Motor neuron (in vitro differentiated cells): ENCODE measurements at places on chromosomes 13 and 19.
A peak's percentile ranks its signal among the peaks of the same experiment; 100 is the strongest.

- ATAC-seq, result no peak
Measured at GRCh38 chr19:4507150-4507452, 11.2 kb downstream of the PLIN4 start.

- ATAC-seq, result no peak
Measured at GRCh38 chr19:41174297-41174928, 18.6 kb upstream of the CYP2S1 start.

GRCh38 chr19:5968431-5969373 is 9.2 kb downstream of the RANBP3 start:
- peak; percentile 17 for ATAC-seq

- ATAC-seq, result no peak
Measured at GRCh38 chr13:82291852-82292251, 1590.4 kb downstream of the SLITRK1 start.

- ATAC-seq, result no peak
Measured at GRCh38 chr13:20297181-20297580, 65.1 kb upstream of the GJB6 start.

DNA sequence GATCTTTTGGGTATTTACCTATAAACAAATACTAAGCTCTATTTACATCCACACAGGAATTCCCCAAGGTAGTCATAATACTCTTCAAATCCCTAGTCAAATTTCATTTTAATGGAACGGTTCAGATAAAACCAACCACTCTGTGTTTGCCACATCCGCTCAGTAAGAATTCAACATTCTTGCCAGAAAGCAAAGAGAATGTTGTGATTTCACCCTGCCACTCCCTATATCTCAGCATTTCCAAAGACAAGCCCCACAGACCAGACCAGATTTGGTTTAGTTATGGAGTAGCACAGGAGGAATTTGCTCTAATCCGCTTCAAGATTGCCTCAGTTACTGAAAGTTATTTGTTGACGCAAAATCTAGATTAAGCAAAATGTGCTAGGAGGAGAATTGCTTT is 105.6 kb upstream of the SERP2 start:
- ATAC-seq, result peak; percentile 87

- peak; percentile 80 for ATAC-seq
Measured at GRCh38 chr13:73672492-73672891, 461.7 kb downstream of the KLF12 start.

DNA sequence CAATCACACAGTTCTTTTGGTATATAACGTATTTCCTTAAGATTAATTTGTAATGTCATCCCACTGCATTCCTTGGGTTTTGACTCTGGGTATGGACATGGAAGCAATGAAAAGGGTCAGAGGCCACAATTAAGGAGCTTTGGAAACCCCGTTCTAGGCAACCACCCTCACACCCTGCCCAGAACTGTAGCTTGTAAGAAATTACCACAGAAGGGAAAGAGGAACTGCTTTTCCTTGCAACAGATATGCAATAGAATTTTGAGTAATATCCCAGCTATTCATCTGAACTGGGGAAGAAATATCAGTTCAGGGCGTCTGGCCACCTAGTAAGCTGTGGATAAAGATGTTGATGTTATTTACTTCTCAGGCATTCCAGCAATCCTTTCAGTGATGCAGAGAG is 985 bp upstream of the CLC start:
- no peak for ATAC-seq

GRCh38 chr19:20313894-20314293 is 146.9 kb downstream of the ZNF486 start:
- no peak for ATAC-seq

DNA sequence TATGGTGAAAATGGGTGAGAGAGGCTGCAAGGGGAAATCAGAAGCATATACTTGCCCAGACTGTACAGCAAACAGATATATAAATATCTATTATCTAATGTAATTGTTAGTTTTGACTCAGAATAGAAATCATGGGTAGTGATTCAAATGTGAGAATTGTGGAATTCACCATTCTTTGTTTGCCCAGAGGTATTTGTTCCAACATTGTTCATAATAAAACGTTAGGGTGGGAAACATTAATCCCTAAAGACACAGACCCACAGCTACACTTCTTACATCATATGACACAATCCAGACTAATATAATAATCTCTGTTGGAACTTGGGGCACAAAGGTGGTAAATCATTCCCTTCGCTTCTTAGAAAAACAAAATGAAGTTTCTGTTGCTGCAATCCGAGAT is 646.5 kb upstream of the SLITRK6 start:
- ATAC-seq, result no peak

DNA sequence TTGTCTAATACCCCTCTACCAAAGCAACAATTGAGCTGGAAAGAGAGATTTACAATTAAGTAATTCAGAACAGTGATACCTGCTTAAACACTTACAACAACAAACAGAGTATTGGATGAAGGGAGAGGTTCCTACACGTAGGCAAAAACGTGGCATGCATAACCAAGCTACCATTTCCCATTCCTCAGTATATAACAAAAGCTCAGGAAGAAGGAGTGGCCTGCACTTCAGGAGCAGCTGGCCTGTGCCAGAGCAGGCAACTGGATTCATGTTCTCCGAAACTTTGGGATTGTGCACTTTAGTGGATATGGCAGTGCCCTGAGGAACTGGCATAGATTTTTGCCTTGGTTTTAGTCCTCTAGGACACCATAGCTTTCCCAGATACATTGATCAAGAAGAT is 630.2 kb upstream of the PCDH9 start:
- no peak for ATAC-seq

- peak; percentile 58 for ATAC-seq
Measured at GRCh38 chr13:29369060-29369743, 226.3 kb downstream of the SLC7A1 start.

- no peak for ATAC-seq
Measured at GRCh38 chr19:42683917-42684513, 56.3 kb downstream of the PSG3 start.

GRCh38 chr13:20090349-20090748 is 70.5 kb downstream of the GJA3 start:
- ATAC-seq, result no peak

GRCh38 chr19:1261538-1261797 is 7.7 kb upstream of the CIRBP start:
- no peak for ATAC-seq

GRCh38 chr19:2650515-2650914 is 52.0 kb downstream of the GNG7 start:
- no peak for ATAC-seq

GRCh38 chr13:111924678-111925075 is 142.3 kb upstream of the SOX1 start:
- no peak for ATAC-seq

DNA sequence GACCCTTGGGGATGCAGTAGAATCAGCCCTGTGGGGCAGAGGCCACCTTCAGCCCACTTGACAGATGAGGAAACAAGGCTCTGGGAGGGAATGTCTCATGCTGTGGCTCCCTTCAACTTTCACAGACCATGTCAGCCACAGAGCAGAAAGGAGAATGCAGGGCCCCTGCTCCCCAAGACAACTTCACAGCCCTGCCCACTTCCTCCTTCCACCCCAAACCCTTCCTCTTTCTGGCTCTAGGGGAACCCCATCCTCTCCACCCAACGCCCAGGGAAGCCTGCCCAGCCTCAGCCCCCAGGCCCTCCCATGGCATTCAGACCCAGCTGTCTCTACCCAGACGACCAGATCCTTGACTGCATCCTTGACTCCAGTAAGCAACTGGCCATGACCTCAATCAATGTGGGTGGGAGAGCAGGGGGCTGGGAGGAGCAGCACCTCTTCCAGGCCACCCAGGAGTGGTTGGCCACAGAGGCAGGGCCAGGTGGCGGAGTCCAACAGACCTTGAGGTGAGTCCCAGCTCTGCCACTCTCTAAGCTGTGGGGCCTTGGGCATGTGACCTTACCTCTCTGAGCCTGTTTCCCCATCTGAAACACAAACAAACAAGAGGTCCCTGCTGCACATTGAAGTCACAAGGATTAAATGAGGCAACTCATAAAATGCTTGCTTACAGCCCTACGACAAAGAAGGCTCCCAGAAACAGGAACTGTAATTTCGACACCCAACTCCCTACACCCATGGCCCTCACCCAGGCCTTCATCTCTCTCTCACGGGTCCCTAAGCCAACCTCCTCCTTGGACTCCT is 15.8 kb downstream of the DEDD2 start:
- ATAC-seq, result no peak

GRCh38 chr13:111267784-111268183 is 52.7 kb upstream of the TEX29 start:
- no peak for ATAC-seq

- no peak for ATAC-seq
Measured at GRCh38 chr19:46211201-46211881, 18.2 kb upstream of the IGFL1 start.

DNA sequence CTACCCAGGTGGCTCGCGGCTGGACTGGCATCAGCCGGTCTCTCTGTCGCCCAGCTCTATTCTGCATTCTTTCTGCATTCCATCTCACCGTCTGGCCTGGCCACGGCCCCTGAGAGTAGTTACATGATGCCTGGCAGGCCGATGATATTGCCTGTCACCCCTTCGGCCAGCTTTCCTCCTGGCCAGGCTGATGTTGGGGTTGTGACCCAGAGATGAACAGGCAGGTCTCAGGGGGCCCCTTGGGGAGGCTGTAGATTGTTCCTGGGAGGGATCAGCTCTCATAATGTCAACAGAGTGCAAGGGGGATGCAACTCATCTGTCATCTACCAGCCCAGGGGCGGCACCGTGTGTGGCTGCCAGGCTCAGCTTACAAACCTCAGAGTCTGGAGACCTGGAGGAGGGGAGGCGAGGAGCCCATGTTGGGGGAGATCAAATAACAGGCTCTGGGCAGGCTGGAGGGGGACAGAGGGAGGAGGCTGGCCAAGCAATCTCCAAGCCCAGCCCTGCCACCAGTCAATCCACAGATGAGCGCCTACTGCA is 13.6 kb upstream of the FBXO17 start:
- ATAC-seq, result peak; percentile 93

DNA sequence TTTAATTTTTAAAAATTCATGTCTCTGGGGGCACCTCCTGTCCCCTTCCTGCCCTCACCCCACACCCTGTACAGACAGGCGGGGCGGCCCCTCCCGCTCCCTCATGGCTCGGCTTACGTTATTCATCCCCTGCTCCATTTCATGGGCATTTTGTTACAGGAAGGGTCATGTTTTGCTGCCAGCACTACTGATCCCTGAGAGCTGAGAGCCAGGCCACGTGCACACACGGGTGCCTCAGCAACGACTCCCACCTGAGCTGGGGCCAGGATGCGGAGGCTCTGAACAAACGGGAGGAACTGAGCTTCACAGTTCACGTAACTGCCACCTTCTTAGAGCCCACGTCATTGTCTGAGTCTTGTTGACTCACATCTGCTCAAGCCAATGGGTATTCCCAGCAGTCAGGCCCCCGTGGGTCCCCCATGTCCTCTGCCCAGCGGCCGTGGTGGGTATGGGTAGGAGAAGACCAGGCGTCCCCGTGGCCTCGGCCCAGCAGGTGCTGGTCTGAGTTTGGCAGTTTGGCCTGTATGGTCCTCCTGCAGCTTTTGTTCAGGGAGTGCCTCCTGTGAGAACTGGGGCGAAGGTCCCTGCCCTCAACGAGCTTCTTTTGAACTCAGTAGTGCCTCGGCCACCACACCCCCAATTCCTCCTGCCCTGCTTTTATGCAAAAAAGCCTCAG is 16.4 kb upstream of the TMEM255B start:
- peak; percentile 64 for ATAC-seq

DNA sequence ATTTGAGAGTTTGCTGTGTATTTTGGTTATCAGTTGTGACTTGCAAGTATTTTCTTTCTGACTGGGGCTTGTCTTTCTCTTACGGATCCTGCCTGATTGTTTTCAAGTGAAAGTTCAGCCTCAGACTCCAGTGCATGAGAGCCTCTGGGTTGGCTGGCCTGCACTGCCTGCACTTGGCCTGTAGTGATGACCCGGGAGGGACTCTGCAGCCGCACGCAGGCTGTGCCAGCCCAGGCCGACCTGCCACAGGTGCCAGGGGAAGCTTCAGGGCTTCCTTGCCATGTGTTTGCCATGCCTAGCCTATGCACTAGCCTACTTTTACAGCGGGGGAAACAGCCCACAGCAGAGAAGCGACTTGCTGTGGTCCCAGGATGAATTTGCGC is 77.0 kb downstream of the KDM4B start:
- ATAC-seq, result peak; percentile 0

- ATAC-seq, result peak; percentile 44
Measured at GRCh38 chr13:70339738-70340137, 231.5 kb upstream of the KLHL1 start.

GRCh38 chr19:8569066-8569771 is 8.0 kb downstream of the MYO1F start:
- ATAC-seq, result no peak

DNA sequence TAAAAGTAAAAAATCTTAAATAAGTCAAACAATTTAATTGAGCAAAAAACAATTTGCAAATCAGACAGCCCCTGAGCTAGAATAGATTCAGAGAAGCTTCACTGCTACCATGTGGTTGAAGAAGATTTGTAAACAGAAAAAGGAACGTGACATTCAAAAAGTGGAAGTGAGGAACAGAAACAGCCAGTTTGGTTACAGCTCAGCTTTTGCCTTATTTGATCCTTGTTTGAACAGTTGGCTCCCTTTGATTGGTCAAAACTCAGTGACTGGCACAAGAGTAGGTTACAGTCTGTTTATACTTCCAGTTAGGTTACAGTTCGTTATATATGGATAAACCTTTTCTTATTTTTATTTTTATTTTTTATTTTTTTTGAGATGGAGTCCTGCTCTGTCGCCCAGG is 5.8 kb downstream of the ZNF221 start:
- no peak for ATAC-seq

DNA sequence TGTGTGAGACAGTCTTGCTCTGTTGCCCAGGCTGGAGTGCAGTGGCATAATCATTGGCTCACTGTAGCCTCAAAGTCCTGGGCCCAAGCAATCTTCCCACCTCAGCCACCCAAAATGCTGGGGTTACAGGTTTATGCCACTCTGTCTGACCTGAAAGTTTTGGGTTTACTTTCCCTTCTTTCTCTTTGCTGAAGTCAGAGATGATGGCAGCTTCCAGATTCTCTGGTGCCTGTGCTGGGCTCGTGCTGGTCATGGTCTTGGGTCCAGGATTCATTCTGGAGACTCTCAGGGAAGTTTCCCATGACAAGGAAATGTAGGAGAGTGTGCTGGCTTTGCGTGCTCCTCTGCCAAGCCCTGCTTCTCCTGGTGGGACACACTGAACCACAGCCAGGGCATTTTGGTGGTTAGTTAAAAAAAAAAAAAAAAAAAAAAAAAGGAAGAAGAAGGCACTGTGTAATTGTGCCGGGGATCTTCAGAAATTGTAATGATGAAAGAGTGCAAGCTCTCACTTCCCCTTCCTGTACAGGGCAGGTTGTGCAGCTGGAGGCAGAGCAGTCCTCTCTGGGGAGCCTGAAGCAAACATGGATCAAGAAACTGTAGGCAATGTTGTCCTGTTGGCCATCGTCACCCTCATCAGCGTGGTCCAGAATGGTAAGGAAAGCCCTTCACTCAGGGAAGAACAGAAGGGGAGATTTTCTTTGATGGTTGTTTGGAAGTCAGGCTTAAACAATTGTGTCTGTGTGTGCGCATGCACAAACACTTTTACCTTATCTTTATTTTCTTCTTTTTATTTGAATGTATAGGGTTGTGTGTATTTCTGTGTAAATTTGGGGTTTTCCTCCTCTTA is at the start of gene ALOX5AP:
TSS of gene ALOX5AP (plus strand) at position 519 of the 847 bp plus-strand sequence. CDS start at position 582, 63 bp downstream.
- no peak for ATAC-seq
